ENCODE measurements at places on chromosomes 6 and 20. TPM values are rescaled to one million over a fixed set of nuclear protein-coding genes. Genes with fewer than 3 reads are reported as not detected.

GRCh38 chr6:116550796-116551195, 2.8 kb upstream of the CALHM4 start:
- no peak for ATAC-seq

The TRIM10 gene
- 0.15 TPM for total RNA-seq

The GSTA2 gene
- not detected for total RNA-seq

The PET117 gene
- 11.6 TPM for total RNA-seq
